CD4-positive, CD25-positive, alpha-beta regulatory T cell (primary cell): ENCODE measurements at places on chromosomes 2 and 18.

DNA sequence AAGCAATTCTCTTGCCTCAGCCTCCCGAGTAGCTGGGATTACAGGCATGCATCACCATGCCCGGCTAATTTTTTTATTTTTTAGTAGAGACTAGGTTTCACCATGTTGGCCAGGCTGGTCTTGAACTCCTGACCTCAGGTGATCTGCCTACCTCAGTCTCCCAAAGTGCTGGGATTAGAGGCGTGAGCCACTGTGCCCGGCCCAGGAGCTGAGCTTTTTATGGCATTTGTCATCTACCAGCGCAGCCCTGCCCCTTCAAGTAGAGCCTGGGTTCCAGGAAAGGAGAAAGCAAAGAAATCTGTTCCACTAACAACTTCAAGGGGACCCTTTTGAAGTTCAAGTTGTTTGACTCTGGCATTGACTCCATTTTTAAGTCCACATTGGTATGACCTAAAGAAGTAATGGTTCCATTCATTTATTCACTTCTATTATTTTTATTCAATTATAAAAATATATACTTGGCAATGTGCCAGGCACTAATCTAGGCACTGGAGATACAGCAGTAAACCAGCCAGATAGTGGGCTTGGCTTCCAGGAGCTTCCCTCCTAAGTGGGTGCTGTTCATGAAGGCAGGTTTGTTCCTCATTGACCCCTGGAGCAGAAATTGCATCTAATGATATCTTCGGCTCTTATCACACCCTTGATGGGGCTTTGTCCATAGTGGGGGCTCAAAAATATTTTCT, 8.0 kb upstream of the SFTPB start:
- DNase-seq = no peak

- DNase-seq = no peak
Observed at GRCh38 chr2:64655018-64655664, 1.4 kb upstream of the SERTAD2 start.

GRCh38 chr2:171216631-171217030, 55.9 kb upstream of the TLK1 start:
- no peak for DNase-seq

GRCh38 chr2:190607014-190607597, 41.8 kb upstream of the NAB1 start:
- DNase-seq = no peak

DNA sequence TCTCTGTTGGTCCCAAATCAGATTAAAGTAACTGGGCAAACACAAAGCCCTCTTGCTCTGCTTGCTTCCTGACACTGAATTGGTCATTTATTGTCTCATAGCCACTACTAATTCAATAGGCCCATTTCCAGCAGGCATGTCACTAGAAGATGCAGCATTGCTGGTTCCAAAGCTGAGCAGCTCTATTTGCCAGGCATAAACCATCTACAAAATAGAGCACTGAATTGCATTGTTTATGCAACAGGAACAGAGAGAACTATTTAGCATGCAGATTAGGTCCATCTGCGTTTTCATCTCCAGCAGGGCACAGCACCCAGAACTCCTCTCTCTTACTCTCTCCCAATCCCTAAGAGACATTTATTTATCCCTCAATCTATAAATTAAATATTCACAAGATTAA, 227.6 kb downstream of the SUCLG1 start:
- no peak for DNase-seq

- peak; percentile 11 for DNase-seq
Observed at GRCh38 chr18:72762515-72763122, 105.2 kb downstream of the NETO1 start.

DNA sequence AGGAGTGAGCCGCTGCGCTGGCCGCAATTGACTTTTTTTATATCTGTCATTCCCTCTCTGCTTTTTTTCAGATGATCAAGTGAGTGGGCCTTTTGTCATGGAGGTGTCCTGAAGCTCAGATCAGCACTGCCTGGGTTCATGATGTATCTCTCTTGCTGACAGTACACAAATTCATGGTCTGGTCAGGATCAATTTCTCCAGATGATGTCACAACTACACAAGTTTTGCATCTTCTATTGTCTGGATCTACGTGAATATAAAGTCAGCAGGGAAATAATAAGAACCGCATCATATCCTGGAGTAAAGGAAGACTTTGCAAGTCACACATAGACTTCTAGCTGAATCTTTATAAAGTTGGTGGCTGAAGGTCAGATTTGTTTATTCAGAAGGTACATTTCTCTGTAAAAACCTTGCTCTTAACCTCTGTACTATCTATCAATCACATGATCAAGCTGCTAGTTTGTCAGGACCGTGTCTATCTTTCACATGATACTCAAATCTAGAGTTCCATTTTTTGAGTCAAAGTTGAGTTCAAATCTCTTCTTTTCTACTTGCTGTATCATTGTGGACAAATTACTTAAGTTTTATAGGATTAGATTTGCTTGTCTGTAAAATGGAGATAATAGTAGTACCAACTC, 13.1 kb upstream of the CD28 start:
- DNase-seq = no peak

- DNase-seq = no peak
Observed at GRCh38 chr2:171405546-171405945, 28.2 kb downstream of the METTL8 start.

DNA sequence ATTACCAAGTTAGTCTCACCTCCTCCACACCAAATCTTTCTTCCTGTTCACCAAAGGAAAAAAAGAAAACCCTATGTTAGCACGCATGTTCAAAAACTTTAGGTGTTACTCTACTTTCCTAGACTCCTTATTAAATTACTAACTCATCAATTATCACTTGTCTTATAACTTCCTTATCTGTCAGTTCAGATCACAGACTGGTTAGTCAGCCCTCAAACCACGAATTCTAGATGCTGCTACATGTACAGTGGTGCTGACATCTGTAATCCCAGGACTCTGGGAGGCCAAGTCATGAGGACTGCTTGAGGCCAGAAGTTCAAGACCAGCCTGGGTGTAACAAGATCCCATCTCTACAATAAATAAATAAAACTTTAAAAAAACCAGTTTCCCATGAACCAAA, 3.5 kb downstream of the YWHAQ start:
- DNase-seq = no peak

- no peak for DNase-seq
Observed at GRCh38 chr2:20479835-20480234, 33.0 kb downstream of the RHOB start.

DNA sequence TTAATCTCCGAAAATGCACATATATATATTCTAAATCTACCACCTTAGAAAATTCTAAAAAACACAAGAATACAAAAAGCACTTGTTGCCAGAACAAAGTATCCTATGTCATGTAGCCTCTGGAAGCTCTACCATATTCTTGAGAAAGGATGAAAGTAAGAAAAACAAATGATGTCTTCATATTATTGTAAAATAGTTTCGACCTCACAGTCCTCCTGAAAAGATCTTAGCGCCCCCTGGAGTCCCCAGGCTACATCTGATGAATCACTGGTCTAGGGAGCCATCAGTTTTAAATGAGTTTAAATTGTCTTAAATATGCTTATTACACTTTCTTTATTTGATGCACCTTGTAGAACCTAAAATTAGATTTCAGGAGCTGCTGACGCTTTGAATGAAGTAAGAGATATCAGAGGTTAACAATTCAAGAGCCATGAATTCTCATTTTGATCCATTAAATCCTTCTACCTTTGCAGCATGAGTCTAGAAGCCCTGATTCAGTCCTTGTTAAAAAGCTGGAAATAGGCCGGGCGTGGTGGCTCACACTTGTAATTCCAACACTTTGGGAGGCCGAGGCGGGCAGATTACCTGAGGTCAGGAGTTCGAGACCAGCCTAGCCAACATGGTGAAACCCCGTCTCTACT, 138.8 kb downstream of the MCFD2 start:
- DNase-seq = peak; percentile 40

DNA sequence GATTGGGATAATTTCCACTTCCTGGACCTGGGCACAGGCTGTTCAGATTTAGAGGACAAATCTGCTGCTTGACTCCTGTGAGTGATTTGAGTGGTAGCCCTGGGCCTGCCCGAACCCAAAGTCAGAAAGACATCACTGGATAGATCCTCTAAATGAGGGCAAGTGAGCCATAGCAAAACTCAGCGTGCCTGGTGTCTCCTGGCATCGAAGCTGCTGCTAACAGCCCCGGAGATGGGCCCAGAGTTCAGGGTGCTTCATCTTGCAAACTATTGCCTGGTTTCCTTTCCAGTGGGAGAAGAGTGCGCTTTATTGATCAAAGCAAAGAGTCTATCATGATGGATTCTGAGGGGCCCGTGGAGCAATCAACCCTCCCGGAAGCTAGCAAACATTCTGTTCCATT, 153.1 kb upstream of the KLHL29 start:
- no peak for DNase-seq

DNA sequence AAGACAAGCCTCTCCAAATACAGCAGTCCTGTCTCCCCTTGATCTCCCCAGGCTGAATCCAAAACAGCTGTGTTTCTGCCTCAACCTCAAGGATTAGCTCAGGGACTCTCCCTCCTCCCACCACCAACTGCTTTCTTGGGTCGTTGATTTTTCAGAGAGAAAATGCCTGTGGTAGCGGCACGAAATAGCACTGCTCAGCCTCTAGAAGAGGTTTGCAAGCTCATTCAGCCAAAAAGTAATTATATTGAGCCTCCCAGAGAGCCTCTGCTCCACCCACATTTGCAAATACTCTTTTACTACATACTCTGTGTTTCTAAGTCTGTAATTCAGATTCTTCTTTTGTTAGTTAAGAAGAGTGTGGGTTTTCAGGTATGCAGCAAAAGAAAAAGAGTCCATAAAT, 396.4 kb upstream of the TNP1 start:
- no peak for DNase-seq

GRCh38 chr2:20198001-20198400, 26.9 kb downstream of the SDC1 start:
- no peak for DNase-seq

GRCh38 chr18:65721619-65722018, 29.2 kb upstream of the CDH7 start:
- no peak for DNase-seq

- DNase-seq = no peak
Observed at GRCh38 chr18:48776641-48777025, 174.1 kb downstream of the SMAD7 start.

- no peak for DNase-seq
Observed at GRCh38 chr2:236887953-236888793, 197.5 kb upstream of the COPS8 start.

DNA sequence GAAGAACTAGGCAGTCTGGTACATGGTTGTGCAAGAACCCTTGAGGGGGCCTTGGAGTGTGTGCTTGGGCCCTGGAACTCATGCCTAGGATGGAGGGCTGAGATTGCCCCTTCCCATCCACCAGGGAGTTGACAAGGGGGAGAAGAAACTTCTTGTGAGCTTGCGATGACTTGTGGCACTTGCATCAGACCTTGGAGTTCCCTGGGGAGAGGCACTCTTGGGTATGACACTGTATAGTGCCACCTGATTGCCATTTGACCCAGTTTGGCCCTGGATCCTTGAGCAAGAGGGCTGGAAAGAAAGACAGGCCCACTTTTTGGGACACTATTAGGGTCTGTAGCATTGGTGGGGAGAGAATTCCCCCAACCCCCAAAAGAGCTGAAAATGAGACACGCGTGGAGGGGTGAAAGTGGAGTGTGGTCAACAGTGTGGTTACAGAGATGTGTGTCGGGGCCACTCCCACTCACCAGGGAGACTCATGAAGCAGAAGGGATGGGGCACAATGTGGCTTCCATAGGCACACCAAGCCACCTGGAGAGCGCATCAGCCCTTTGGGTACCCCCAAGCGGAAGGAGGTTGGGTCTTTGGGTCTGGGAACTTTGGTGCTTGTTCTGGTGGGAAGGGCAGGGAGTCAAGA, 101.3 kb downstream of the MSH2 start:
- no peak for DNase-seq

- no peak for DNase-seq
Observed at GRCh38 chr2:23734416-23734815, 192.5 kb downstream of the ATAD2B start.

GRCh38 chr2:197571627-197572271, 55.9 kb downstream of the MOB4 start:
- DNase-seq = no peak

- no peak for DNase-seq
Observed at GRCh38 chr18:61817086-61817485, 75.7 kb downstream of the RNF152 start.

GRCh38 chr18:59959073-59959472, 59.3 kb downstream of the PMAIP1 start:
- no peak for DNase-seq

DNA sequence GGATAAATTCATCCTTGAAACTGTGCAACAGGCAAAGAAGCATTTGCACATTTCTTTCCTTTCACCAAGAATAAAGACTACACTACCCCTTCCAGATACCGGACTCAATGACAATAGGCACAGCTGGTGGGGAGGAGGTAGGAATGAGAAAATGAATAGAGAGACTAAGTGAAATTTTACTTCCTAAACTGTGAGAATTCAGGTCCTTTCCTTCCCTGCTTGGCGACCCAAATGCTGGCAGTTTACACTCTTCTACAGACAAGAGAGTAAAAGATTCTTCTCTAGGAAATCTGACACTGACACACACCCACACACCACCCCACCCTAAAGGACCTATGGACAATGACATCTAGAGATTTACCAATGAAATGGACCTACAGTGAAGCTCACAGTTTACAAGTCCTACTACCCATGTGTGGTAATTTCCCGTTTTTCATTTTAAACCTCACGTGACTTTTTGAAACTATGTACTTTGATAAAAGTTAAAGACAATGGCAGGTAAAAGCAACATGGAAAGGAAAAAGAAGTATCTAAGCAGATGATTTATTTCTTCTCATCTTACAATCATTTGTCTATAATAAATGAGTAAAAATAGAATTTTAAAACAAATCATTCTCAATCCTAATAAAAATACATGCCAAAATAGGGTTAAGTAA, 27.9 kb downstream of the REV1 start:
- DNase-seq = no peak

GRCh38 chr2:221779614-221780067, 207.5 kb upstream of the EPHA4 start:
- DNase-seq = no peak

DNA sequence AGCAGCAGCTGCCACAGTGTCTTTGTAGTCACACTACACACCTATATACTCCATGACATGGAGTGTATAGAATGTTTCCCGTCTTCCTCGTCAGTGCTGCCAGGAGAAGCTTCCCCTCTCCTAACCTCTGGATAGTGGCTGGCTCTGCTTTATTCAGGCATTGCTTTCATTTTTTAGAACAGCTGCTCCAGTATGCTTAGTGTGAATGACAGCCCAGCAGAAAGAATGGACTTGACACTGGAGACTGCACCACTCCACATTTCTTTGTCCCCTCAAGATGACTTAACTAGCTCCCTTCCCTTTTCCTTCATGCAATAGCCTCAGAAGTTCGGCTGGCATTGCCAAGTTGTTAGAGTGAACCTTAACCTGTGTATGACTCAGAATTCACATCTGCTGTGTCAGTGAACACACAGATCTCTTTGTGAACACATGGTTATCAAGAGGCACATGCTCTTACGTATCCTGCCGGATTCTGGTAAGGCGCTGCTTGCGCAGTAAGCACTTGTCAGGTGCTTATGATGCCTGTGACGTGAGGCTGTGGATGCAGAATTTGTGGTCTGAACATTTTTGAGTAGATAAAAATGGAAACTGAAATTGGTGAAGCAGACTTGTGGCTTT, 73.9 kb downstream of the NEDD4L start:
- no peak for DNase-seq

GRCh38 chr18:12934454-12935071, 13.2 kb upstream of the SEH1L start:
- DNase-seq = peak; percentile 80
